D721Med (cell line): ENCODE measurements at places on chromosomes 6 and 20.

- no peak for DNase-seq
Measured at GRCh38 chr6:3749977-3750316, 1.6 kb downstream of the PXDC1 start.

- no peak for DNase-seq
Measured at GRCh38 chr6:3311826-3312225, 53.1 kb downstream of the PSMG4 start.

GRCh38 chr6:8194490-8194889 lies 92.1 kb upstream of the EEF1E1 start:
- DNase-seq, result no peak

- DNase-seq, result no peak
Measured at GRCh38 chr6:148996815-148997214, 250.0 kb downstream of the UST start.

GRCh38 chr20:51450984-51451383 lies 91.5 kb downstream of the NFATC2 start:
- DNase-seq, result no peak
